ENCODE measurements at places on chromosomes 7 and 10. TPM values are rescaled to one million over a fixed set of nuclear protein-coding genes. Genes with fewer than 3 reads are reported as not detected.

DNA sequence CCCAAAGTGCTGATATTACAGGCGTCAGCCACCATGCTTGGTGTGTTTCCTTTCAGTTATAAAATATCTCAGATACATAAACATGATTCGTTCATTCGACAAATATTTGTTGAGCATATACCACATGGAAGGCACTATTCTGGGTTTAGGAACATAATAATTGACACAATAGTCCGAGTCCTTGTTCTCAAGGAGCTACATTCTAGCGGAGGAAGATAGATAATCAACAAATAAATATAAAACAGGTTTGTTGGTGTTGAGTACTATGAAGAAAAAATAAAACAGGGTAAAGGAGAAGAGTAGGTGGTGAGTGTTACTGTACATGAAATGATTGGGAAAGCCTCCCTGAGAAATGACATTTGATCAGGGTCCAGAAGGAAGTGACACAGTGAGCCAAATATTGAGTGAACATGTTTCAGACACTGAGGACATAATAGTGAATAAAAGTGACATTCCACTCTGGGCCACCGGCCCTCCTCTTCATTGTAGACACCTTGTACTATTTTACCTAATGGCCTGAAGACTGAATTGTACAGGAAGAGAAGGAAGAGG lies 6.9 kb upstream of the HILPDA start:
- no peak overlapping the region for H3K27ac ChIP-seq
- no peak for DNase-seq
- H3K27me3 ChIP-seq = no peaks in the 10 kb centered on the region
- H3K4me1 ChIP-seq = peaks cover 5% of the 10 kb centered on the region

Gene VWA2
- total RNA-seq = not detected

- DNase-seq = no peak
- H3K4me1 ChIP-seq = no peaks in the 10 kb centered on the region
Observed at GRCh38 chr7:80819503-80819902, 99.3 kb downstream of the SEMA3C start.

DNA sequence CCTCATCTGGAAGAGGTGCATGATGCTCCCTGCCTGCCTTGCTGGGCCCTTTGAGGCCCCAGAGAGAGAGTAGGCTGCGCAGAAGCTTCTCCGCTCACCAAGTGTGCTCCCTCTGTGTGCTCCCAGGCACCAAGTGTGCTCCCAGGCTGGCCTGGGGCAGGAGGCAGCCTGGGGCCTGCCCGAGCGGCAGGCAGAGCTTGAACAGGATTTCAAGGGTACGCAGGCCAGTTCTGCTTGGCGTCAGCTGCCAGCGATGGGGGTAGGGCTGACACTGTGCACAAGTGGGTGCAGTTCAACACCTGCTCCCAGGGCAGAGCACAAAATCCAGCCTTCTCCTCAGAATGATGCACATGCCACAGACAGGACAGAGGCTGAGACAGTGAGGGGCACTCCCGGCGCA lies 119.7 kb downstream of the FAM53B start:
- DNase-seq = no peak
- no peaks in the 10 kb centered on the region for H3K27me3 ChIP-seq
- no peak overlapping the region for H3K4me3 ChIP-seq
- no peaks in the 10 kb centered on the region for H3K4me1 ChIP-seq
- H3K36me3 ChIP-seq = no peaks in the 10 kb centered on the region

Gene TMEM184A
- not detected for total RNA-seq

Gene LRRC4
- total RNA-seq = 7.2 TPM

DNA sequence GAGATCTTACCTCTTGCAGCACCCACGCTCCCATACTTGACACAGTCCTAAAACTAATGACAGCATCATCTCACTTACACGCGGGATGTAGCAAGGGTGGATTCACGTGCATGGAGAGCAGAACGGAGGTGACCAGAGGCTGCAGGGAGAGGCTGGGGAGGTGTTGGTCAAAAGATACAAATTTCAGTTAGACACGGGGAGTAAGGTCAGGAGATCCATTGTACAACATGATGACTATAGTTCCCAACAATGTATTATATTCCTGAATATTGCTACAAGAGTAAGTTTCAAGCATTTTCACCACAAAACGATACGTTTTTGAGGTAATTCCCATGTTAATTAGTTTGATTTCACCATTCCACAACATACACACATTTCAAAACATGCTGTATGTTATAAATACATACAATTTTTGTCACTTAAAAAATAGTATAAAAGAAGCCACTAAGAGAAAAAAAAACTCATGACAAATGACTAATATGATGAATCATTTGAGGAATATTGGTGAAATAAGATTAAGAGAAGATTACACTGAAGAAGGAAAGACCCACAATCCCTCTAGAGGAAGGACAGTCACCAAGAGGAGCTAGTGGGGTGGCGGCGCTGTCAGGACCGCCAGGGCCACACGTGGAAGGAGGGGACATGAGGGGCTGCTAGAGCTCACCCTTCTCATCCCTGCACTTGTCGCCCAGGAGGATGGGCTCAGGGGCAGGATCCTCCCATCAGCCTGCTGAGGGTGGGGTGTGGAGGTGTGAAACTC lies 49.4 kb upstream of the EGFR start:
- no peaks in the 10 kb centered on the region for H3K4me1 ChIP-seq
- H3K27ac ChIP-seq = no peak overlapping the region
- no peak overlapping the region for H3K4me3 ChIP-seq
- DNase-seq = no peak
- no peaks in the 10 kb centered on the region for H3K27me3 ChIP-seq

Gene INA
- total RNA-seq = not detected

- peak; percentile 58 for DNase-seq
- no peak overlapping the region for H3K4me3 ChIP-seq
- no peaks in the 10 kb centered on the region for H3K27me3 ChIP-seq
- peaks cover 20% of the 10 kb centered on the region for H3K4me1 ChIP-seq
Observed at GRCh38 chr10:43892062-43892770, 243.5 kb upstream of the ZNF32 start.

- DNase-seq = no peak
- H3K27ac ChIP-seq = no peak overlapping the region
- no peaks in the 10 kb centered on the region for H3K27me3 ChIP-seq
- H3K4me3 ChIP-seq = no peak overlapping the region
- H3K36me3 ChIP-seq = no peaks in the 10 kb centered on the region
Observed at GRCh38 chr10:63313066-63313717, 152.6 kb downstream of the JMJD1C start.

GRCh38 chr10:8036506-8037198 lies 17.8 kb upstream of the GATA3 start:
- H3K27ac ChIP-seq = no peak overlapping the region
- DNase-seq = no peak
- H3K4me3 ChIP-seq = no peak overlapping the region
- H3K4me1 ChIP-seq = peaks cover 39% of the 10 kb centered on the region
- peaks cover 51% of the 10 kb centered on the region for H3K27me3 ChIP-seq

GRCh38 chr10:51950371-51950995 lies 251.1 kb upstream of the CSTF2T start:
- no peaks in the 10 kb centered on the region for H3K27me3 ChIP-seq
- H3K4me3 ChIP-seq = no peak overlapping the region
- no peak for DNase-seq
- peaks cover 20% of the 10 kb centered on the region for H3K4me1 ChIP-seq

DNA sequence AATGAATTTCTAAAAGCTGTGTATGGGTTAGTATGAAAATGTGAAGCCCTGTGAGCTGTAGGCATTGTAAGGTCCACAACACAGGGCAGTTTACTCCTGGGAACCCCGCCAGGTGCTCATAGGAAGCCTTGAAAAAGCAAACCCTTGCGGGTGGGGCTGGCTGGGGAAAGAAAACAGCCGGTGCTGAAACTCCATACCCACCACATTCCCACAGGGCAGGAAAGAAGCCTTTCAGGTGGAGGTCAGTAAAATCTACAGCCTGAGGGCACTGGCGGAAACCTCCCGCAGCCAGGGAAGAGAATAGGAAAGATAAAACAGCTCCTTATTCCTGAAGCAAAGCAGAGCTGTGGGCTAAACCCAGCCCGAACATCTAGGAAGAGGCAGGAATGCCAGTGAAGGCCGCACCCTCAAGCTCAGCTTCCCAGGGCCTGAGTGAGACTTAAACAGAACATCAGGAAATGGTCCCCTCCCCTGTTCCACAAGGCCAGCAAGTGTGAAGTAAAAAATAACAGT lies 34.7 kb downstream of the PODXL start:
- H3K4me3 ChIP-seq = no peak overlapping the region
- H3K4me1 ChIP-seq = peaks cover 33% of the 10 kb centered on the region
- peak overlapping the region; percentile 76 for H3K27ac ChIP-seq
- no peaks in the 10 kb centered on the region for H3K27me3 ChIP-seq

DNA sequence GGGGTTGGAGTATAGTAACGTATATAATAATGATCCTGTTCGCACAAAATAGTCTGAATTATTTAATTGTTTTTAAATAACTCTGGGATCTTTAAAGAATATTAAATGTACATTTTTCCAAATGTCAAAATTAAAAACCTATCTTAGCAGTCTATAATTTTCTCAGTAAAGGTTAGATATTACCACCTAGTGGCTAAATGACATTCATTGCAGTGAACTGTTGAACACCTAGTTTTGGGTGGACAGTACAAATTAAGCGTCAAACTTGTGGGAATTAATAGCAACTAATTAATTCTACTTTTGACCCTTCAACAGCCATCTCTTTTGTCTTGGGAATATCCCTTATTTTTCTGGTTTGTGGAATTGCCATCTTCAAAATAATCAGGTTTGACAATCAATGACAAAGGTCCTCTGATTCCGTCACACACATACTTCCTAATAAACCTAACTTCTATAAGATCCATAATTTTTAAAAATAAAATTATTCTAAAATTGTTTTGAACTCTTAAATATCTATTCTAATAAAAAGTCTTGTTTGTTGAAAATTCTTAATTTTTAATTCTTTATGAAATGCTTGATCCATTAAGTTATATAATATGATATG lies 165.7 kb downstream of the SEMA3D start:
- no peaks in the 10 kb centered on the region for H3K27me3 ChIP-seq
- H3K4me3 ChIP-seq = no peak overlapping the region
- no peaks in the 10 kb centered on the region for H3K4me1 ChIP-seq
- no peak overlapping the region for H3K27ac ChIP-seq
- no peaks in the 10 kb centered on the region for H3K36me3 ChIP-seq

DNA sequence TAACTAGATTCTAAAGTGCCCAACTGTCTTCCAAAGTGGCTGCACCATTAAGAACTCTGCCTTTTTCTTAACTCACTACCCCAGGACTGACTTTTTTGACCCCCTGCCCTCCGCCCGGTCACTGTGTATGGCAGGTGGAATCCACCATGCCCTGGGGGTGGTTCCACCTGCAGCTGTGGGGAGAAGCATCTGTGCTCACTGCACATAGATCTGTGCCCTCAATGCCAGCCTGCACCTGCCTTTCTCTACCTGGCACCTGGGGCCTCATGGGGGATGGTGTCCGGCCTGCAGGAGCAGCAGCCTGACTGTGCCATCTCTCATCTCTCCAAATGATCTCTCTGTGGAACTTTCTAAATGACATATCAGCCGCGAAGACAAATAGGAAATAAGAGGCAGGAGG lies 353.5 kb downstream of the PAXIP1 start:
- no peak overlapping the region for H3K27ac ChIP-seq
- no peak overlapping the region for H3K4me3 ChIP-seq
- no peaks in the 10 kb centered on the region for H3K36me3 ChIP-seq
- H3K27me3 ChIP-seq = no peaks in the 10 kb centered on the region
- DNase-seq = no peak
- H3K4me1 ChIP-seq = no peaks in the 10 kb centered on the region

DNA sequence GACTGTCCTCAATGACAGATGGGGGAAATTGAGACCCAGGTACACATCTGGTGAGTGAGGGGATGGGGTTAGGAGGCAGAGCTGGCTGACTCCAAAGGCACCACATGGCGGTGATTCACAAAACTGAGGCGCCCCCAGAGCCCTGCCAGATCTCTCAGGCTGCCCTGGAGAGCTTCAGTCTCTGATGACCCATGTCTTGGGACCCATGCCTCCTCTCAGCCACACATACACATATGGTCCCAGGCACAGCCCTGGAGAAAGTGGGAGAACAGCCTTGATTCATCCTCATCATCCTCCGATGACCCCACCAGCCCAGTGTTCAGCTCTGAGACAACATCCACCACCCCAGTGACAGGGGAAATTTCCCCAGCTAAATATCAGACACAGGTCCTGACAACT lies 426.0 kb downstream of the RPS24 start:
- H3K4me3 ChIP-seq = no peak overlapping the region
- no peaks in the 10 kb centered on the region for H3K36me3 ChIP-seq
- no peak for DNase-seq

- no peaks in the 10 kb centered on the region for H3K27me3 ChIP-seq
- H3K27ac ChIP-seq = no peak overlapping the region
- peaks cover 98% of the 10 kb centered on the region for H3K36me3 ChIP-seq
- no peaks in the 10 kb centered on the region for H3K4me1 ChIP-seq
Observed at GRCh38 chr10:119049777-119050176, 20.3 kb downstream of the NANOS1 start.

Gene MUC3A
- total RNA-seq = not detected

Gene FFAR4
- 0.31 TPM for total RNA-seq

GRCh38 chr7:31323101-31323500 lies 17.4 kb downstream of the NEUROD6 start:
- no peak overlapping the region for H3K27ac ChIP-seq
- no peaks in the 10 kb centered on the region for H3K4me1 ChIP-seq
- no peaks in the 10 kb centered on the region for H3K27me3 ChIP-seq
- H3K4me3 ChIP-seq = no peak overlapping the region
- no peak for DNase-seq

DNA sequence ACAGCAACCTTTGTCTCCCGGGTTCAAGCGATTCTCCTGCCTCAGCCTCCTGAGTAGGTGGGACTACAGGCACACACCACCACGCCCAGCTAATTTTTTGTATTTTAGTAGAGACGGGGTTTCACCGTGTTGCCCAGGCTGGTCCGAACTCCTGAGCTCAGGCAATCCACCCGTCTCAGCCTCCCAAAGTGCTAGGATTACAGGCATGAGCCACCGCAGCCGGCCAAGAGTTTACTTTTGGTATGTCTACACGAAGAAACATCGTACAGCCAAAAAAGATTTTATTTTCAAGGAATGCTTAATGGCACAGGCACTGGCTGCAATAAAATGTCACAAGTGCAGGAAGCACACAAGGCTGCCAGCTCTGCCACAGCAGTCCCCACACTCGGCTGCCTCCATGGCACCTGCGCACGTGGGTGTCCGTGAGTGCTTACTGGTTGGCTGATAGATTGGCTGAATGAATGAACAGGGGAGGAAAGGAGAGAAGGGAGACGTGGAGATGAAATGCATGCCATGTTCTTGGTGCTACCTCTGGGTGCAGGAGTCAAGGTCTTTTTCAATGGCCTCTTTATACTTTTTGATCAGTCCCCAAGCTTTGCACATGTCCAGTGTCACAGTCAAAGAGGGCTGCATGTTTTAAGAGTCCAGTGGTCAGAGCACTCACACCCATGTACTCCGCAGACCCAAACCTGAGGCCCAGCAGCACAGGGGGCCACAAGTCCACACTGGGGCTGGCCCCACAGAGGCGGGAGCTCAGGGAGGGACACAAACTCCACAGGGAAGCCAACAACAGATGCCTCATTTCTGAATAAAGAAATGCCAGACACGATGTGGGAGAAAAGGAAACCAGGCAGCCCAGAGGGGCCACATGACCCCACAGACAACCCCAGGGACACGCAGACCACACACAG lies 198.2 kb downstream of the MAD1L1 start:
- H3K4me1 ChIP-seq = no peaks in the 10 kb centered on the region
- H3K27me3 ChIP-seq = no peaks in the 10 kb centered on the region
- H3K4me3 ChIP-seq = no peak overlapping the region
- H3K36me3 ChIP-seq = no peaks in the 10 kb centered on the region
- H3K27ac ChIP-seq = no peak overlapping the region
- no peak for DNase-seq

Gene LRMDA
- 6.1 TPM for total RNA-seq

Gene LBX1
- total RNA-seq = not detected

Gene KDM7A
- 12.8 TPM for total RNA-seq

- peaks cover 38% of the 10 kb centered on the region for H3K4me1 ChIP-seq
- H3K36me3 ChIP-seq = peaks cover 26% of the 10 kb centered on the region
Observed at GRCh38 chr10:72275351-72276012, 1.8 kb downstream of the DDIT4 start.

Gene AUTS2
- 8.6 TPM for total RNA-seq

Gene DNAJC1
- 56.9 TPM for total RNA-seq
